ENCODE measurements at places on chromosomes 6 and 20.

- no peak for DNase-seq
Observed at GRCh38 chr6:35317483-35318195, 20.0 kb downstream of the DEF6 start.

DNA sequence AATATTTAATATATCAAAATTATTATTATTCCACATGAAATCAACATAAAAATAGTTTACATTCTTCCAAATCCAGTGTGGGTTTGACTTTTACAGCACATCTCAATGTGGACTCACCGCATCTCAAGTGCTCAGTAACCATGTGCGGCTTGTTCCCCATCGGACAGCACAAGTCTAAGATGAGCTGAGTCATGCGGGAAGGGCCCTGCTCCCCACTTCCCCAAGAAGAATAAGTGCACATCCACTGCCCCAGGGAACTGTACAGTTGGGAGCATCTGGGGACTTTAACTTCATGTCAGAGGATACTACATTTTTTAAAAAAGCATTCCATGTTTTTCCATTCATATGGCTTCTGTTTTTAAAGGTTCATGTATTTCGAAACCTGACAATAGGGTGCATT, 325.6 kb downstream of the BTBD3 start:
- DNase-seq = no peak

- no peak for DNase-seq
Observed at GRCh38 chr20:23598481-23598880, 7.2 kb downstream of the CST9 start.

- DNase-seq = no peak
Observed at GRCh38 chr6:169026175-169026574, 227.5 kb downstream of the THBS2 start.

DNA sequence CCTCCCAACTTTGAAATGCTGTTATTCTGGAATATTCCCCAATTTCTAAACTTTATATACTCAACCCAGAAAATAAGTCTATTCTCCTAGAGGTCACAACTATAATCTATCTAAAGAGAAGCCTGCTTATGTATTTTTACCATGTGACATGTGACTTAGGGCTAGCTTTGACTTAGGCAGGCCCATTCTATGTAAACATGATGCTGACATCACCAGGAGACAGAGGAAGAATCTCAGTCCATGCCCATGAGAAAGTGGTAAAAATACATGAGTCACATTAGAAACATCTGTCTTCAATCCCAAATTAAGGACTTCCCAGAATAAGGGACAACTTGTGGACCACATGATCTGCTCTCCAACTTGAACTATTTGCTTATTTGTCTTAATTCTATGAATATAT, 113.6 kb upstream of the ID4 start:
- DNase-seq = no peak

- DNase-seq = no peak
Observed at GRCh38 chr6:86331919-86332318, 605.4 kb upstream of the HTR1E start.

DNA sequence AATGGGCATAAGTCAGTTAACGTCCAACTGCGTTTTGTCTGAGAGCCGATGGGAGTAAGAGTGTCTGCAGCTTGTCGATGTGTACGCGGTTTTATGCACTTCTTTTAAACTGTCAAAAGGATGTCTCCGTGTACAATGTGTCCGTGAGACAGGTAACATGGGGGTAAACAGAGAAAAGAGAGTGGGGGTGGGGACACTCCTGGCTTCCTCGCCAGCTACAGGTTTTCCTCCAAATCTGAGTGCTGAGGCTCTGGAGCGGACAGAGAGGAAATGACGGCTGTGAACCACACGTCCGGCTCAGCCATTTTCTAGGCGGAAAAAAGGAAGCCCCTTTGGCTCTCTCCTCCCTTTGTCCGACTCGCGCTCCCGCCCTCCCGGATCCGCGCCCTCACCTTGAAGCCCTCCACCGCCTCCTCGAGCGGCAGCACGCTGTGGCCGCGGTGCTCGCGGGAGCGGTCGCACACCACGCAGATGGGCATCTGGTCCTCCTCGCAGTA, 916 bp downstream of the TRIM27 start:
- DNase-seq = no peak

GRCh38 chr20:4157516-4157915, 142.2 kb upstream of the RNF24 start:
- no peak for DNase-seq

- DNase-seq = no peak
Observed at GRCh38 chr20:15296422-15296821, 959.0 kb upstream of the FLRT3 start.

DNA sequence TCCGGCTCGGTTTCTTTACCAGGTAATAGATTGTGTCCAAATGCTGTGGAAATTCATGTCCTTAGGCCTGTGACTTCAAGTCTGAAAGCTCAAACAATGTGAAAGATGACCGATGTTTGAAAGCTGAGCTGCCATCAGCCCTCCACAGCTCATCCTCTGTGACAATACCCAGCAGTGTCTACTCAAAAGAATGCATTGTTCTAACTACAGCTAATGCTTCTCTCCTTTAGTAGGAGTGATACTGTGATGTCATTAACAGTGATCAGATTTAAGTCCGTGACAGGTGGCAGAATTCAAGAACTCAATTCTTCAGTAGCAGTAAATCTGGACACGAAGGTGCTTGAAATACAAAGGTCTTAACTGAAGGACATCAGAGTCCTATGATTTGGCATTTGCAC, 97.3 kb downstream of the RCAN2 start:
- DNase-seq = no peak

- DNase-seq = no peak
Observed at GRCh38 chr6:4093288-4093687, 14.4 kb upstream of the FAM217A start.

- DNase-seq = no peak
Observed at GRCh38 chr6:31114970-31115849, 610 bp downstream of the PSORS1C1 start.

- no peak for DNase-seq
Observed at GRCh38 chr20:63122626-63123025, 93.3 kb downstream of the YTHDF1 start.

DNA sequence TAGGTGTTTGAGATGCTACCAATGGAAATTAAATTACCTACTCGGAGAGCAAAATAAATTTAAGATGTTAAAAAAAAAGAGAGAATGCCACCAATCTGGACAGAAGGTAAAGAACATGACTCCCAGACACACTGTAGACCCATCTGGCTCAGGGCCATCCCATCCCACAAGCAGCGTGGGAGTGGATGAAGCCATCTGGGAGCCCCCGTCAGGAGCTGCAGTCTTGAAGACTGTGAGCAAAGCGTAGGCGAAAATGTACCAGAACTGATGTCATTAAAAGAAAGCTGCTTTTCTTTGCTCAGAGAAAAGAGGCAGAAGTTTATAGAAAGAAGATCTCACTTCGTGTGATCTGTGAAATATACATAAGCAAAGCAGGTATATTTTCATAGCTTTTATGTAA, 815.7 kb downstream of the QKI start:
- no peak for DNase-seq

DNA sequence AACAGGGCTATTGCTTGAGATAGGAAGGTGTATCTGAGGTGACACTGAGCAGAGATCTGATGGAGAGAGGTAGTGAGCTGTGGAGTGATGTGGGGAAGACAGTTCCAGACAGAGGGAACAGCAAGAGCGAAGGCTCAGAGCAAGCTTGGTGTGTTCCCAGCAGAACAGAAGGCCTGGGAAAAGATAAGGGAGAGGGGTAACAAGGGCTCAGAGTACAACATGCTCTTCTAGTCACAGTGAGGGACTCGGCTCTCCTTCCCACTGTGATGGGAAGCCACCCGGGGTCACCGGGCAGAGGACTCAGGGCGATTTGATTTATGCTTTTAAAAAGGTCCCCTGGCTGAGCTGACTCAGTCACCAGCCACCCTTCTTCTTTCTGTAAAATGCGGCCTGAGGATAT, 33.7 kb downstream of the CAP2 start:
- DNase-seq = no peak

- DNase-seq = no peak
Observed at GRCh38 chr20:17666481-17666880, 15.6 kb downstream of the RRBP1 start.

GRCh38 chr6:137941995-137942394, 74.9 kb downstream of the TNFAIP3 start:
- DNase-seq = no peak

GRCh38 chr6:135240711-135241110, 59.6 kb downstream of the MYB start:
- no peak for DNase-seq

DNA sequence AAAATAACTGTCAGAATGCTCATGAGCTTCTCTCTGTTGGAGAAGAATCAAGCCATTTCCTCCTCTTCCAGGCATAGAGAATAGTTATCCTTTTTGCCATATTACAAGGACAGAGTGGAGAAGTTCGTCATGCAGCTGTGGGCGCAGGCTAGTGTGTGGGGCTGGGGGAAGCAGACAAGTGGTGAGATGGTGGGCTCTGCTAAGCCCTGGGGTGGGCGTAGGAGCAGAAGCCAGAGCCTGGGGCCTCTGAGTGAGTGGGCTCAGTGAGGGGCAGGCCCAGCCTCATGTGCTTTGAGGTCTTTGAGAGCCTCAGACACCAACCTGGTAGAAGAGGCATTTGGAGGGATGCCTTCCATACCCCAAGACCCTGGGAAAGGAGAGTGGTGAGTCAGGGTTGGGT, 19.4 kb downstream of the ARID1B start:
- no peak for DNase-seq

GRCh38 chr6:158622545-158623190, 21.9 kb downstream of the DYNLT1 start:
- no peak for DNase-seq

GRCh38 chr6:107849325-107849724, 25.2 kb upstream of the SCML4 start:
- no peak for DNase-seq

DNA sequence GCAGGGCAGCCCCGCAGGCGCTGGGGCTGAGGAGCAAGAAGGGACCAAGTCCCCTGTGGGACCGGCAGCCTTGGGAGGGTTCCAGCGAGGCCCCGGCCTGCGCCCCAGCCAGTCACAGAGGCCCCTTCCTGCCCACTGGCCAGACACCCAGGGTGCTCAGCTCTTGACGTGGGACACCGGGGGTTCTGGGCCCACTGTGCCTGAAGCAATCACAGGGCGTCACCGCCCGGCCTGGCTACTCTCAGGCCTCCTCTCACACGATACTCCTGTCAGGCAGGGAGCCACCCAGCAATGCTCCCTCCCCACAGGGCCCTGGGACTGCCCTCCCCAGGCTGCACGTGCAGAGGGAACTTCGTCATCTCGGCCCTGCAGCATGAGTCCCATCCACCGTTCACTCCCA, 14.5 kb downstream of the TAF4 start:
- no peak for DNase-seq

GRCh38 chr6:125220712-125221111, 67.1 kb downstream of the TPD52L1 start:
- DNase-seq = no peak

DNA sequence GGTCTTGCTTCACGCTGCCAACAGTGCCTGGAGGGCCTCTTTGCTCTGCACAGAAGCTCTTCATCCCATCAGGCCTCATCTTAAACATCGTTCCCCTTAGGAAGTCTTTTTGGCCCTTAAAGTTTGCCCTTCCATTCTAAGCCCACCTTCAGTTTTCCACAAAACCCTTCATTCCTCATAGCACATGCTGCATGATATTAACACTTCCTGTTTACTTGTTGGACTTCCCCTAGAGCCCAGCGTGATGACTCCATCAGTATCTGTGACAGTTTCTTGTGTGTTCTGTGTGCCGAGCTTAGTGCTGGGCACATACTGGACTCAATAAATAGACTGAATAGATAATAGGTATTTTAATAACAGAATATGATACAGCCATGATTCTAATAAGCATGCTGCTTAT, 2.2 kb downstream of the NT5DC1 start:
- DNase-seq = no peak

DNA sequence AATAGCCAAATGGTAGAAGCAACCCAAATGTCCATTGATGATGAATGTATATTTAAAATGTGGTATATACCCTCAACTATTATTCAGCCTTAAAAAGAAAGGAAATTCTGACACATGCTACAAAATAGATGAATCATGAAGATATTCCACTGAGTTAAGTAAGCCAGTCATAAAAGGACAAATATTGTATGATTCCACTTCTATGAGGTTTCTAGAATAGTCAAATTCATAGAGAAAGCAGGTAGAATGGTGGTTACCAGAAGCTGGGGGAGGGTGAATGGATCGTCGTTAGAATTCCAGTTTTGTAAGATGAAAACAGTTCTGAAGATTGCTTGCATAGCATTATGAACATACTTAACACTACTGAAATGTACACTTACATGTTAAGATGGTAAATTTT, 214.3 kb upstream of the MYLIP start:
- DNase-seq = no peak

DNA sequence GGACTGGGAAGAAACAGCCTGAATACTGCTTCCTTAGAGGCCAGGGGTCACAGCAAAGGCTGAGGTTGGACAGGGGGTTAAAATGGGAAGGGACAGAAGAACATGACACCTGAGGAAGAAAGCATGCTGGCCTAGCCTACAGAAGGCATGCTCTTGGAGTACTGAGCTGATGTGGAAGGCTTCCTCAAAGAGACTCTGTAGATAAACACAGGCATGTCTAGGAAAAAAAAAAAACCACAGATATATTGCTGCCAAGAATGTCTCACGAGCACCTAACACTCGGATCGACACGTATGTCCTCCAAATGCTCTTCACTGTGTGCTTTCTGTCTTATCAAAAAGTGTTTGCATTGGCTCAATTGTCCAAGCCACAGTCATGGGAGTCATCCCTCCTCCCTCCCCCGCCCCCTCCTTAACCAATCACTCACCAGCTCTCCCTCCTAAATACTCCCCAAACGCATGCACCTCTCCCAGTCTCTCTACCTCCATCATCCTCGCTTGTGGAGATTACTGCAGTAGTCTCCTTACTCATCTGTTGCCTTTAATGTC, 101.1 kb upstream of the LRFN2 start:
- no peak for DNase-seq

DNA sequence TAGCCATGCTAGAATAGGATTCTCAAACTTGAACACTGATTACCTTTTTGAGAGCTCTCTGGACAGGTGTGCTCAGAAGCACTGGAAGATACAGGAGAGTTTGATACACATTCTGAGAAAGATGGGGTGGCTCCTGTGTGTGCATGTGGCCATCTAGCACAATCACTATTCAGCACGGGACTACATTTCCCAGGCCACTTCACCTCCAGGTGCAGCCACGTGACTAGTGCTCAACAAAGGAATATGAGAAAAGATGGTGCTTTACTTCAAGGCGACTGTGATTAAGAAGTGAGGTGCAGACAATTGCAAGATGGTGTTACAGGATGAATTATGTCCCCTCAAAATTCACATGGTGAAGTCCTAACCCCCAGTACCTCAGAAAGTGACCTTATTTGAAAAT, 103.8 kb downstream of the BACH2 start:
- DNase-seq = no peak

- no peak for DNase-seq
Observed at GRCh38 chr6:5761370-5761769, 245.4 kb downstream of the NRN1 start.

GRCh38 chr20:278181-278580, 12.4 kb downstream of the C20orf96 start:
- DNase-seq = no peak

GRCh38 chr20:3404402-3404801, 3.1 kb downstream of the DNAAF9 start:
- no peak for DNase-seq

- DNase-seq = no peak
Observed at GRCh38 chr6:21263531-21264287, 329.8 kb upstream of the SOX4 start.
